Renal pelvis (tissue), 12 donors: ENCODE measurements at places on chromosomes 1 and 21.

GRCh38 chr1:100597061-100597741 lies 59.3 kb downstream of the GPR88 start:
- DNase-seq: peak; percentile 20

DNA sequence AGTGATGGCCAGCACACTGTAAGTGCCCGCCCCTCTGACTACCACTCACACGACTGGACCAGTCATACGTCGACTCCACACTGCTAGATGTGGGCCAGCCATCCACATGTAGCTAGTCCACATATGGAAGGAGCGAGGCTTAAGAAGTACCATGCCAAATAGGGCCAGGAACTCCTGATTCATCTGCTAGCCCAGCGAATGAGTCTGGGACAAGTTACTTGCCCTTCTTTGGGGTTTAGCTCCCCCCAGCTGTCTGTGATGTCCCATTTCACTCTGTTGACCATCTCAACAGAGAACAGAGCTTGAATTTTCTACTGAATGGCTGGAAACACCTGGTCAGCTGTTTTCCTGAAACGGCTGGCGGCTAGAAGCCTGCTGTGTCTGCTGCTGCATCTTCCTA lies 5.8 kb downstream of the CSRP1 start:
- no peak for DNase-seq

GRCh38 chr1:160375788-160376524 lies 9.1 kb downstream of the NHLH1 start:
- no peak for DNase-seq

- no peak for DNase-seq
These were observed 356.6 kb upstream of the USP24 start for GRCh38 chr1:55571767-55572166.

- no peak for DNase-seq
These were observed 791.0 kb upstream of the ADGRL4 start for GRCh38 chr1:79797487-79797886.

GRCh38 chr1:200147742-200148141 lies 120.2 kb downstream of the NR5A2 start:
- DNase-seq: no peak

GRCh38 chr1:179228783-179229213 lies 679 bp downstream of the ABL2 start:
- DNase-seq: peak; percentile 48

DNA sequence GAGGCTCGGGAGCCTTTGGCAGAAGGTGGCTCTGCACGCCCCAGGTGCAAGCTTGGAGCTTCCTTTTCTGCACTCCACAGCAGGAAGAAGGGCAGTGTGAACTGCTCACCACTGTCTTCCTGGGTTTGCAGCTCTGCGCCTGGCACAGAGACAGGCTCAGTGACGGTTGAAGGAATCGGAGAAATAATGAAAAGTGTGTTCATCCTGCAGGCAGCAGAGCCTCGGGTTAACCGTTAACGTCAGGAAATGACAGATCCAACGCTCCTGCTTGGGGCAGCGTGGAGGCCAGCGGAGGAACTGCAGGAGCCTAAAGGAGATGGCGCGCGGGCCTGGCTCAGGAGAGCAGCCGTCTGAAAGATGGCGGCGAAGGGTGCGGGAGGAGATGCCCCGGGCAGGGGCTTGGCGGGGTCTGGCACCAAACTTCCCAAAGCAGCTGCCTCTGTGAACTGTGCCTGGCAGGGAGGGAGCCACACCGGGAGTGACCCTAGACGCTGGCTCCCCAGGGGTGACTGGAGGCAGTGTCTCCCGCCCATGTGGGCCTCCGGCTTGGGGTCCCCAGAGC lies 10.9 kb upstream of the SAMD11 start:
- no peak for DNase-seq

GRCh38 chr1:33633019-33633801 lies 160.8 kb downstream of the ZSCAN20 start:
- peak; percentile 87 for DNase-seq

DNA sequence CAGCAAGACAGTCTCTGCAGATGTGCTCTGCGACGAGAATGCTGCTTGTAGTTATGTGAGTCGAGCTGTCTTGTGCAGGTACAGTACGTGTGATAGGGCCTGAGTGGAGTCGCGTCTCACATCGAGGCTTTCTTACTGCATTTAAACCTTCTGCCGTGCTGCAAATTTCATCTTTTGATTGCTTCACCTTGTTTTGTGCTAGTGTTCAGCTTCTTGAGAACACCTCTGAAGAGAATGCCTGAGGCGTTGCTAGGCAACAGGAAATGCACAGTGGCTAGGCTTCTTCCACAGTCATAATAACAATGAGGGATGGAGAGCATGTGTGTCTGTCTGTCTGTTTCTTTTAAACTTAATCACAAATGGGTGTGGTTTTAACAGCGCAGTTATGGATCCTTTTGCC lies 52.9 kb downstream of the MRPS6 start:
- DNase-seq: no peak

- no peak for DNase-seq
These were observed 33.4 kb downstream of the OBSCN start for GRCh38 chr1:228241259-228241658.

DNA sequence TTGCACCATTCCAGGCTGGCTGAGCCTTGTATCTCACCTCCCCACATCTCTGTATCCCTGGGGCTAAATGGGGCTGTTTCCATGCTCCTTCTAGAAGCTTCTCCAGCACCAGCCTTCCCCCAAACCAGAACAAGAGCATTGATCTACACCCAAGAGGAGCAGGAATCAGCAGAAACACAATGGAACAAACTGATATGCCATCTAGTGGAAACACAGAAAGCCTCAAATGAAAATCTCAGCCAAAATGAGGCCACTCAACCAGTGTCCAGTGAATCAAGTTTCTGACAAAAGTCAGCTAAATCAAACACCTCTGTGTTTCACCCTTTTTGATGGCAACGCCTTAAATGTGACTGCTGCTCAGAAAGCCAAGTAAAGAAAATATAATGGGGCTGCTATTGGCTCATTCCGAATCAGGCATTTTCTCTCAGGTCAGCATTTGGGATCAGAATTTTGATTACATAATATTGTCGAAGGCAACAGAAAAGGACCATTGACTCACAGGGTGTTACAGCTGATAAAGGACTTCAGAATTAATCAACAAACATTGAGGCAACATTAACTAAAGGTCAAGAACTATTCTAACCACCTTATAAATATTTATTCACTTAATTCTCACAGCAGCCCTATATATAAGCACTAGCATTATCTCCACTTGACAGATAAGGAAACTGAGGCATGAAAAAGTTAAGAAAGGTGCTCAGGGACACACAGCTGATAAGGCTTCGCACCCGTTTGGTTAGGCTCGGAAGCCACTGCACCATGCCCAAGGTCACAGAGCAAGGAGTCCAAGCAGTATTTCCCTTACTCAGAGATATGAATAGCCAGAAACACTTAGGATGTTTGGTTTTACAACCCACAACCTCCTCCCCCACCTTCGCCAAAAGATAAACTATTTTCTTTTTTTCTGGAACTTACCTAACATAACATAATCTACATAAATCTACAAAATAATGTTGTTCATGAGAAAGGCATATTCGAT lies 85.8 kb upstream of the KCNJ15 start:
- no peak for DNase-seq

- no peak for DNase-seq
These were observed 66.8 kb downstream of the SAMSN1 start for GRCh38 chr21:14479241-14479786.

DNA sequence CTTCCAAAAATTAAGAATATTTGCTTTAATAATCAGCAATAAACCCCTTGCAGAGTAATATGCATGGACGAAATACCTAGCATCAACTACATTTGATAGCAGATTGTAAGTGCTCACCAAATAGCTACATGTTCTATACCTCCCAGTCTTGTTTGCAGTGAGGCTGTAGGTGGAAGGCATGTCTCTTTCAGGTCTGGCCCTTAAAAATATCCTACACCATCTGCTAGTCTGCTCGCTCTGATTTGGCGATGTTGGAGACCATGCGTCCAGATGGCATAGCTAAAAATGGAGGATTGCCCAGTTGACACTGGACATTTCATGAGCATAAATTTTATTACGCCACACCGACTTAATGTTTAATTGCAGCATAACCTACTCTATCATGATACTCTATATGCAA lies 47.1 kb downstream of the SSX2IP start:
- DNase-seq: no peak

DNA sequence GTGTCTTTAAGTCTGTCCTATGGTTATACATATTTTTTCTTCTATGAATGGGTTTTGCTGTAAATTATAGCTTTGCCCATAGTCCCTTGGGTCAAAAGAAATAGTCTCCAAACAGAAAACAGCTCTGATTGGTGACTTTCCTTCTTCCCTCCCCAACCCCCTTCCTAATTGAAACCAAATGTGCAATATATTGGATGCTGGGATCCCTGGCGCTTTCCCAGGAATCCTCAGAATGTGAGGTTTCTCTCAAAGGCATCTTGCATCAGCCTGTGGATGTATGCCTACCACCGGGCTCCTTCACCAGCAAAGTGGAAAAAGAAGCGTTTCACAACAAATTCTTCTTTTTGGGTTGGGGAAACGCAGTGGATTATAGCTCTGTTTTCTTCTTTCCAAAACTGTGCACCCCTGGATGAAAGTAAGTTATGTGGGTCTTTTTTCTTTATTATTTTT lies at the start of gene DDR2:
Gene DDR2, plus strand, starts transcription at position 248 of the 450 bp plus-strand sequence. CDS start 86,600 bp downstream, outside the sequence.
- peak; percentile 75 for DNase-seq

DNA sequence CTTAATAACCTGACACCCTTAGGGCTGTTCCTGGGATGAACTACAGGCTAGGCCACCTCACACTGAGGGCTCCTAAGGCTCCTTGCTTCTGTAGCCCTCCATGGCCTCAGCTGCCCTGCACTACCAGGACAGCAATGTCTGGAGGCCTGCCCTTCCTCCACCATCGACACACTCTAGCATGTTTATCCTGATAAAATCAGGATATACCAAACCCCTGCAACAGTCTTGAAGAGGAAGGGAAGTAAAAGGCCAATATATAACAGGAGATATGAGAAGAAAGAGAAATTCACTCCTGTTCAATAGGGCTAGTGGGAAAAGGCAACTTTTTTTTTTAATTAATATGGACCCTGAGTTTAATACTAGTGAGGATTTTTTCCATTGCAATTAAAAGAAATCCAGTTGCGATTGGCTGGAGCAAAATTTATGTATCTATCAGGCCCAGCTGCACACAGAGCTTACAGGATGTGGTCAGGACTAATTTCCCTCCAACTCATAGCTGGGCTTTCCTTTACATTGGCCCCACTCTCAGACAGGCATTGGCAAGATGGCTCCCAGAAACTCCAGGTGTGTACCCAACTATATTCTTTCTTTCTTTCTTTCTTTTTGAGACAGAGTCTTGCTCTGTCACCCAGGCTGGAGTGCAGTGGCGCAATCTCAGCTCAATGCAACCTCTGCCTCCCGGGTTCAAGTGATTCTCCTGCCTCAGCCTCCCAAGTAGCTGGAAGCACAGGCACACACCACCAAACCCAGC lies 13.5 kb upstream of the ATP2B4 start:
- DNase-seq: no peak

GRCh38 chr1:56387071-56387740 lies 192.2 kb downstream of the PLPP3 start:
- no peak for DNase-seq

- no peak for DNase-seq
These were observed 12.0 kb upstream of the ETV3L start for GRCh38 chr1:157111396-157112165.

GRCh38 chr1:39168301-39169080 lies 36.0 kb upstream of the MACF1 start:
- DNase-seq: no peak

- no peak for DNase-seq
These were observed 265.5 kb downstream of the GRIK1 start for GRCh38 chr21:29674343-29674742.

DNA sequence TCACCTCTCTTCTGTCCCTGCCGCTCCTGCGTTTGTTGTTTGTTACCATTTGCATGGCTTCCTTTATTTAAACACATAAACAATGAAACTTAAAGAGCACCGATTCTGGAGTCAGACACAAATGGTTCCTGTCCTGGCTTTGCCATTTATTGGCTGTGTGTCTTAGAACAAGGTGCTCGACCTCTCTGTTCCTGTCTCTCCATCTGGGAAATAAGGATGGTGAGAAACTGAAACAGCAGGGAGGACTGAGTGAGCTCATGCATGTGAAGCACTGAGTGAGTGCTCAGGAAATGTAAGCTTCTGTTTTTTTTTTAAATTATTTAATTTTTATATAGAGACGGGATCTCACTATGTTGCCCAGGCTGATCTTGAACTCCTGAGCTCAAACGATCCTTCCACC lies 148.2 kb upstream of the WNT4 start:
- DNase-seq: no peak

DNA sequence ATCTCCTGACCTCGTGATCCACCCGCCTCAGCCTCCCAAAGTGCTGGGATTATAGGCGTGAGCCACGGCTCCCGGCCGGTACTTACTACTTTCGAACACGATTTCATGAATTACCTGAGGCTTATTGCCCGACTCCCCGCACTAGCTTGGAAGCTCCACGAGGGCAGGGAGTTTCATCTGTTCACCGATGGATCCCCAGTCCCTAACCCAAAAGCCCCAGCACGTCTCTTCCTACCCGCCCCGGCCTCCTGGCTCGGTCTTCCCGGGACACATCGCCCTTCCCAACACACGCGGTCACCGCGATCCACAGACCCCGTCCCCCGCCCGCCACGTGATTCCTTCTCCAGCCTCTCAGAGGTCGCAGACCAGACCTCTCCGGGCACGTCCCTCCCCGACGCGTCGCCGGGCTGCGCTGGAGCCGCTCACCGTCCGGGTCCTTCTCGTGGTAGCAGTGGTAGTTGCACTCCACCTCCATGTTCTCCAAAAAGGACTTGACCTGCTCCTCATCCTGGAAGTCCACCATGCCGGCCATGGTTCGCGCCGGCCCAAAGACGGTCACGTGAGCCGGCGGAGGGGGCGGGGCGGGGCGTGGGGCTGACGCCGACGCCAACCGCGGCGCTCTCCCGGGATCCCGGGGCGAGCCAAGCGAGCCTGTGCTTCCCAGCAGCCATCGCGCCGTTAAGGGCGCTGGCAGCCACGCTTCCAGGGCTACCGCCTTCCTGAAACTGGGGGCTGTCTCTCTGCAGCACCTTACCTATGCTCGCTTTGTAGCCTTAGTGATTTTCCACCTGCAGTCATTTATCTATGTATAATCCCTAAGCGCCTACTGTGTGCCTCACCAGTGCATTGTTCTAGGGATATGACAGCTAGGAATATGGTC lies at the start of gene COA7:
Gene COA7, minus strand, starts transcription at position 553 of the 880 bp plus-strand sequence. Its CDS starts 21 bp downstream, at position 532.
- DNase-seq: peak; percentile 88

DNA sequence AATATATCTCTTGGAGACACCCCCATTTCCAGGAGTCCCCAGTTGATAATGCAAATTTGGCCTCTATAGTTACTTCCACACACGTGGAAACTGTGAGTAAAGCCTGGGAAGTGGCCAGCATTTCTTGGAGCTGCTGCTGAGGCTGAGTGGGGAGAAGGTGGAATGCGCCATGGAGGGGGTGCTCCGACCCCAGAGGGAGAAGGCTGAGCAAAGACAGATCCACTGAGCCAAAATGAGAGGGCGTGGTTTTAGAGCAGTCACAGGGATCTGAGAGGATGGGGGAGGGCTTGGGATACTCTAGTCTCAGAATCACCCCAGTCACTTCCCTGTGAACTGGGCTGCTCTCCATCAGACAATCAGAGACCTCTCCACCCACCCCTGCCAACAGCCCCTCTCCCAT lies 38.7 kb downstream of the TRIM62 start:
- no peak for DNase-seq

GRCh38 chr21:31348188-31348587 lies 4.1 kb upstream of the TIAM1 start:
- no peak for DNase-seq
